ENCODE measurements at places on chromosomes 1 and 21.

GRCh38 chr1:1779320-1779675 lies 1.0 kb upstream of the NADK start:
- no peak for DNase-seq

- DNase-seq = no peak
Measured at GRCh38 chr1:195306281-195306680, 1302.0 kb downstream of the KCNT2 start.

GRCh38 chr21:41491412-41491811 lies 16.5 kb downstream of the TMPRSS2 start:
- DNase-seq = no peak

DNA sequence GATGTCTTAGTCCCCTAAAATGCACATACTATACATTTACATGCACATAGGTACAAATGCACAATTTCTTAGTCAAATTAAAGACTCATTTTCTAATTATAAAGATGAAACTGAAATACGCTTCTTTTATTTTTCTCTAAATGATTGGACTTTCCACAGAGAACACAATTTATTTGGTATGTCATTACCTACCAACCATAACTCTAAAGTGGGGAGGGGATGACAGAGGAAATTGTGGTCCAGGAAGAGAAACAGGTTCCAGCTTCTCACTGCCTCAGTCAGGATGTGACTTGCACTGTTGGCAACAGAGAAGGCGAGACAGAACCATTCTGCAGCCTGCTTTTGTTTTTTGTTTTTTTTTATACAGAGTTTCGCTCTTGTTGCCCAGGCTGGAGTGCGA lies 1189.2 kb downstream of the PLA2G4A start:
- no peak for DNase-seq

DNA sequence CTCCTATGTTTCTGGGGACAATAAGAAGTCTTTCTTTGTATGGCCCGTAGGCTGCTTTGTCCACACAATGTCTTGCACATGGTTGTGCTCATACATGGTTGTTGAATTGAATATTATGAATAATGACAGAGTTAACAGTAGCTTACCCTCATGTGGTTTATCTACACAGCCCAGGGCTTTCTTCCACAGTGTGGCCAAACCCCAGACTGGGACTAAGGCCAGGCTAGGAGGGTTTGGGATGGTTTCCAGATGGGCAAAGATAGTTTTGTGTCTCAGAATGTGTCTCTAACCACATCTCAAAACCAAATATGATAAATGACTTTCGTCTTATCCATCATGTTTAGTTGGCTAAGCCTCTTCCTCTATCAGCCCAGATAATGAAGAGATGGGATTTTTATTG lies 65.2 kb downstream of the CACNA1E start:
- DNase-seq = no peak

- peak; percentile 65 for DNase-seq
Measured at GRCh38 chr1:24186993-24187790, at the start of gene IFNLR1. Gene IFNLR1 (minus strand): TSS chr1:24187289. CDS start chr1:24187248, 41 bp downstream.

DNA sequence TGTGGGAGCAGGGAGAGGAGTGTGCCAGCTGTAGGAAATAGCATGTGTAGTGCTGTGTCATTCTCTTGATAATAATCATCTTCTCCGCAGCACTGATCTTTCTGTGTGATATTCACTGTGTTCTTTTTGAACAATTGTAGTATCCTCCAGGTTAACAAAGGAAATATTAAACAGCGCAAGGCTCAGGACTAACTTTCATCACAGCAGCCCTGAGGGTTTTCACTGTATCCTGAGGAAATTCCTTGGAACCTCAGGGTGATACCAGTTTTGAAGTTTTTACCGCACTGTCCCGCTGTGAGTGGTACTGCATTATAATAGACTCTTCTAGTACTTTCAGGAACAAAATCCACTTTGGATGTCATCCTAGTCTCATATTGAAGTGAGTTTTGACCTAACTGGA lies 228.4 kb upstream of the COA6 start:
- DNase-seq = no peak

- no peak for DNase-seq
Measured at GRCh38 chr1:150493175-150493574, 6.0 kb downstream of the TARS2 start.

- no peak for DNase-seq
Measured at GRCh38 chr1:177984761-177985160, 14.9 kb upstream of the SEC16B start.

- DNase-seq = no peak
Measured at GRCh38 chr1:47919113-47919833, 77.9 kb downstream of the TRABD2B start.
